ENCODE measurements at places on chromosomes 6 and 20. TPM values are rescaled to one million over a fixed set of nuclear protein-coding genes. Genes with fewer than 3 reads are reported as not detected.

CHRNA4 gene
- total RNA-seq, result 26.5 TPM

BPIFB4 gene
- not detected for total RNA-seq

PHACTR3 gene
- 43.8 TPM for total RNA-seq

MYT1 gene
- 11.3 TPM for total RNA-seq

STX11 gene
- 1.4 TPM for total RNA-seq

BEND6 gene
- 47.3 TPM for total RNA-seq

SLC17A3 gene
- total RNA-seq, result not detected

CENPB gene
- total RNA-seq, result 45.7 TPM

TMEM151B gene
- total RNA-seq, result 40.8 TPM

MOG gene
- total RNA-seq, result 1.4 TPM

ABHD16B gene
- not detected for total RNA-seq

CRISP2 gene
- total RNA-seq, result 1.6 TPM

EYS gene
- total RNA-seq, result 1.4 TPM

PLCB4 gene
- 41.1 TPM for total RNA-seq

BTN1A1 gene
- total RNA-seq, result not detected

OOEP gene
- total RNA-seq, result not detected

HTR1E gene
- total RNA-seq, result 3.7 TPM

PSORS1C2 gene
- not detected for total RNA-seq

CD93 gene
- 13.6 TPM for total RNA-seq

CLPSL2 gene
- total RNA-seq, result not detected

TRIM40 gene
- total RNA-seq, result not detected

HLA-DQB1 gene
- 4.4 TPM for total RNA-seq

HNF4A gene
- total RNA-seq, result not detected

NT5E gene
- total RNA-seq, result 14.5 TPM

KAT14 gene
- 27.7 TPM for total RNA-seq

ARMC12 gene
- total RNA-seq, result not detected

TCP11 gene
- total RNA-seq, result 0.23 TPM

SNRPB gene
- 34.4 TPM for total RNA-seq

RIPOR3 gene
- total RNA-seq, result 2.3 TPM

C20orf141 gene
- not detected for total RNA-seq

Data from diencephalon (tissue), 1 donor.